ENCODE measurements at places on chromosomes 6 and 20.

DNA sequence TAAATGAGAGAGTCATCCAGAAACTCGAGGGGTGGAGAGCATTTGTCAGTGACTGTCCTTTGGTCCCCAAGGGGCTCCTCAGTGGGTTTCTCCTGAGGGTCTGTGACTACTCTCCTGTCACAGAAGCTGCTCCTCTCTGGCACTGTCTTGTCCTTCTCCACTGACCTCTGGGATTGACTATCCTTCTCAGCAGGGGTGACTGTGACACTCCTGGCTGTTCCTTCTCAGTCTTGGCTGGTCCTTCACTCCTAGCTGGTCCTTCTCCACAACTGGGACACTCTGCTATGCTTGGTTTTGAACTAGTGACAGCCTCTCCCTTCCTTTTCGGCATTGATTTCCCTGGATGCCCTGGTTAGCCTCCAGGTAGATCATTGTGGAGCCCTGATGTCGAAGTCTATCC lies 33.5 kb downstream of the DYNLT1 start:
- no peak for DNase-seq

DNA sequence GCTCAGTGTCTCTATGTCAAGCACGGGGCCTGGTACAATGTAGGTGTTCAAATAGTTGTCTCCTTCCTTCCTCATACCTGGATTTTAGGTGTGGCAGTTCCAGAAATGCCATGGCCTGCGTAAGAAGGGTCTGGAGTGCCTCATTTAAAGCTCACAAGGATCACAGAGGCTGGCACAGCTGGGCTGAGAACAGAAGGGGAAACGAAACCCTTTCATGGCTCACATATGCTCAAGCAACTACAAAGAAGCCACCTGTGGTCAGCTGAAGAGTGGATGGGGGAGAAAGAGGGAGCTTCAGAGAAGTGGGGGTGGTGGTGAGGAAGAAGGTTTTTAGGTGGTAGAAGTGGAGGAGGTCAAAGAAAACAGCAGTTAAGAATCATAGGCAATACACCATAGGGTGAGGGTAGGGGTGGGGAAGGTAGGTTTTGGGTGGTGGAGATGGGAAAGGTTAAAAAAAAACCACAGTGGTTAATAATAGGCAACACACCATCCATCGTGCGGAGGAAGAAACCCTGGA lies 17.0 kb upstream of the TOP1 start:
- DNase-seq, result no peak

DNA sequence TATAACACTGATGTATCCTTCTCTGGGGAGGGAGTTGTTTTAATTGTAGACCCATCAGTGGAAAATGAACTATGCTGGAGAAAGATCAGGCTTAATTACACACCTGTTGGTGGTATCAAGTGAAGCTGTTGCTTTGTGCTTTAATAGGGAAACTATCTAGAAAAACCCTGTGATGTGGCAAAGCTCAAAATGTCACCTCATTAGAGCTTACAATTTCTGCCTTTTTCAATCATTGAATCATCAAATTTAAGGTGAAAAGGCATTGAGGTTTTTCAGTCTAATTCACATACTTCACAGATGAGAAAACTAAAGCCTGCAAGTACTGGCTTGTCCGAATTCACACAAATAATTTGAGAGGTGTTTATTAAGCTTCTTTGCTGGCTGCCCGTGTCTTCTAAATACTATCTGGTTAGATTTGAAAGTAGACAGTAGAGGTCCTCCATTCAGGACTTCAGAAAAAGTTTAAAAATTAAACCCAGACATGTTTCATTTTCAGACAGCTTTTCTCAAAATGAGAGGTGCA lies 143.3 kb upstream of the MAP3K7 start:
- no peak for DNase-seq

GRCh38 chr6:14384175-14384949 lies 266.8 kb downstream of the CD83 start:
- DNase-seq, result no peak

DNA sequence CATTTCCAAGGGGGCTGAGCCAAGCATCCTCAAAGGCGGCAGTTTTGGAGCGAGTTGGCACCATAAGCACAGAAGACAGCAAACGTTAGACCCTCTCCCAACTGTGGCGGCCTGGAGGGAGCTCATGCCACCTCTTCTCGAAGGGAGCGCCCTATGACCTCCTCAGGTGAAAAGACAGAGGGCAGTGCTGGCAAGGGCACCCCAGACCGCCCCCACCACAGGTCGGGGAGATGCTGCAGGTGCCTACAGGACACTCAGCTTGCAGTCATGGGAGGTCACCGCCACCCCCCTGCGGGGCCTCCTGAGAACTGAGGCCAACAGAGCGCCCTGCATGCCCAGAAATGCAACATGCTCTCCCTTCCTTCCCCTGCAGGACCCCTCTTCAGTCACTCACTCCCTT lies 45.1 kb upstream of the BHLHE23 start:
- no peak for DNase-seq

- no peak for DNase-seq
These were observed 12.1 kb upstream of the DDX27 start for GRCh38 chr20:49207076-49207475.

- DNase-seq, result no peak
These were observed 69.7 kb downstream of the DLL1 start for GRCh38 chr6:170221052-170221752.

DNA sequence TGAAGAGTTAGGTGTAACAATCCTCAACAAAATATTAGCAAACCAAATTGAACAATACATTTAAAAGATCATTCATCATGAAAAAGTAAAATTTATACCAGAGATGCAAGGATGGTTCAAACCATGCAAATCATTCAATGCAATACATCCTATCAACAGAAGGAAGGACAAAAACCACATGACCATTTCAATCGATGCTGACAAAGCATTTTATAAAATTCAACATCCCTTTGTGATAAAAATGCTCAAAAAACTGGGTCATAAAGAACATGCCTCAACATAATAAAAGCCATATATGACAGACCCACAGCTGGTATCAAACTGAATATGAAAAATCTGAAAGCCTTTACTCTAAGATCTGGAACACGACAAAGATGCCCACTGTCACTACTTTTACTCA lies 490.3 kb upstream of the IRAK1BP1 start:
- DNase-seq, result no peak

GRCh38 chr6:162728706-162729105 lies 932 bp downstream of the PACRG start:
- no peak for DNase-seq

GRCh38 chr20:57207251-57207650 lies 59.2 kb downstream of the BMP7 start:
- no peak for DNase-seq

GRCh38 chr20:56268536-56268935 lies 20.0 kb downstream of the MC3R start:
- DNase-seq, result no peak

DNA sequence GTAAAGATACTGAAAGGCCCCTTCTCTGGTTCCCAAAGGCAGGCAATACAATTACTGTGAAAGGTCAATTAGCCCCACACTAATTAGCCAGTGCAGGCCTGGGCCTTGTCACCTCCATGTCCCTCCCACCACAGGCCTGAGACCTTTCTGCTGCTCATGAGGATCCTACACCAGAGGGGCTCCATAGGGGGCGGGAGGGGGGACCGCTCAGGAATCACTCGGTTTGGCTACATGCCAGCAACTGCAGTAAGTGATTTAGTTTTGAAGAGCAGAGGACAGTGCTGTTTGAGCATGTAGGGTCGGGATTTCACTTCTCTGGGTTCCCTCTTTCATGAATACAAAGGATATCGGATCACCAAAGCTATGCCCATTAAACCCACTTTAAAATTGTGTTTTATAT lies 455.6 kb downstream of the PRKN start:
- no peak for DNase-seq

DNA sequence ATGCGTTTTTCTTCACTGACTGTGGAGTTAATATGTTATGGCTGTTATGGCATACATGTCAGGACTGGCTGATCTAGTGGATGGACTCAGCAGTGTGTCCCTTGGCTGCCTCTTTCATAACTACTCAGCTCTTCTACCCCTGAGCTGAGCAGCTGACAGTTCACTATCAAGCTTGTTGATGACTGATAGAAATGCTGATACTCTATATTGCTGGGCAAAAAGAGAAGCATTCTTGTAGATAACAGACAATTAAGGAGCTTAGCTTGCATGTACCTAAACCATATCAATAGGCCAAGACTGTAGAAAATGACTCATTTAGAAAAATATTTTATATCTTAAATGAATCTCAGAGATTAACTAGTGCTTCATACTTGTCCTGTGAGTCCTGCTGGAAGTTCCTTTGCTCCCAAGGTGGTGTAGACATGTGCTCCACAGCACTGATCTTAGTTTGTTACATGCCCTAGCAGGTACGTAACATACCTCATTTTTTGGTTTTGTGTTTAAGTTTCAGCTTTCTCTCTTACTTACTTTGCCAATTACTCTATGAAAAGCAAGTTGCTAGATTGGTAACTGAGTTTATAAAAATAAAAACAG lies 236.9 kb downstream of the GMDS start:
- DNase-seq, result no peak

DNA sequence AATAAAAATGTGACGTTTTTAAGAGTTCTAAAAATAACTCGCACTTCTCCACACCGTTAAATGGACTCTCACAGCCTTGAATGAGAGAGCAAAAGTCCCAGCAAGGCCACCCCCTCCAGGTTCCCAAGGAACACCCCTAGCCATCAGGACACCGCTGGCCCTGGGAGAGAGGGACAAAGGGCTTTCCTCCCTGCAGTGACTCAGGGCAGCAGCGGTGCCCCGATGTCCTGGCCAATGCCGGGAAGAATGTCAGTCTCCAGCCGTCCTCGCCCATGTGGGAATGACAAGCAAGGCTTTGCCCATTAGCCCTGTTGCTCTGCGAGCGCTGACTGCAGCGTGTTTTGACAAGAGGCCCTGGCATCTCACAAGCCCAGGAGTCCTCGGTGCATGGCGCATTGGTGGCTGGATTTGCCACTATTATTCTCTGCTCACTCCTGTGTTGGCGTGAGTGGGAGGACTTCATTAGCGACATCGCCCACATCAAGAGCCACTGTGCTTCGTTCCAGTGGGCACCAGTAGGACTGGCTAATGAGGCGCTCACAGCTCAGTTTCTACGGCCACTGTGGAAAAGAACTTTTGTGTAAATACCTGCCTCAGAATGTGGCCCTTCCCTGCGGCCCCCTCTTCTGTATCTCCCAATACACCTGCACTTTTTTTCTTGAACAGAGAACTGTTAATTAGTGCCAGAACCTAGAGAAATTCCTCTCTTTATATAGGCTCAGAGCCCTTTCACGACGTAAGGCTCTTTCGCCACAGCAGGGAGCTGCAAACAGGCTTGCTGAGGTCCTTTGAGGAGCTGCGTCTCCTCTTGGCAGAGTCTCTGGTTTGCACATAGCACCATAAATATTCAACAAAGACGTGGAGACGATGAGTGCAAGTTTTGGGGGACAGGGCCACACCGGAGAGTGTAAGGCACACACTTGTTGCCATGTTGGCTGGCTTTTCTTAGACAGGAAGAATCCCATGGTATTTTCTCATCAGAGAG lies 336.6 kb downstream of the TAF4 start:
- DNase-seq, result no peak

- peak; percentile 6 for DNase-seq
These were observed 47.4 kb downstream of the TRMT11 start for GRCh38 chr6:126033696-126034095.

DNA sequence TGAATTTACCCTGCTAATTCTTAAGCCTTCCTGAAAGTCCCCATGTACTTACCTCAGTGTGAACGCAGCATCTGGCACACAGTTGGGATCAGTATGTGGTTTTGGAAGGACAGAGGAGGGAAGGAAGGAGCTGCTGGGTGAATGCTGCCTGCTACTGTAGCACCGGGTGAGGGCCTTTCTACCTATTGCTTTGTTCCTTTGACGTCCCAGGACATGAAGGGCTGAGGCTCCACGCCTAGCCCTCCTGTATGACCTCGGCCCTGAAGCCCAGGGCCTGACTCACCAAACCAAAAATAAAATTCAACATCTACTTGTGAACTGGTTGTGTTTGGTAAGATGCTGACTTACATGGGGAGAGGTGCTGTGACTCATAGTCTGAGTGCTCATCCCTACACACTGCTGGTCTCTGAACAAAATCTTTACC lies 51.1 kb downstream of the ARID1B start:
- DNase-seq, result peak; percentile 40

GRCh38 chr20:19992996-19993908 lies 23.9 kb upstream of the NAA20 start:
- peak; percentile 42 for DNase-seq

- DNase-seq, result no peak
These were observed 123.3 kb upstream of the SLC2A12 start for GRCh38 chr6:134175532-134176263.

DNA sequence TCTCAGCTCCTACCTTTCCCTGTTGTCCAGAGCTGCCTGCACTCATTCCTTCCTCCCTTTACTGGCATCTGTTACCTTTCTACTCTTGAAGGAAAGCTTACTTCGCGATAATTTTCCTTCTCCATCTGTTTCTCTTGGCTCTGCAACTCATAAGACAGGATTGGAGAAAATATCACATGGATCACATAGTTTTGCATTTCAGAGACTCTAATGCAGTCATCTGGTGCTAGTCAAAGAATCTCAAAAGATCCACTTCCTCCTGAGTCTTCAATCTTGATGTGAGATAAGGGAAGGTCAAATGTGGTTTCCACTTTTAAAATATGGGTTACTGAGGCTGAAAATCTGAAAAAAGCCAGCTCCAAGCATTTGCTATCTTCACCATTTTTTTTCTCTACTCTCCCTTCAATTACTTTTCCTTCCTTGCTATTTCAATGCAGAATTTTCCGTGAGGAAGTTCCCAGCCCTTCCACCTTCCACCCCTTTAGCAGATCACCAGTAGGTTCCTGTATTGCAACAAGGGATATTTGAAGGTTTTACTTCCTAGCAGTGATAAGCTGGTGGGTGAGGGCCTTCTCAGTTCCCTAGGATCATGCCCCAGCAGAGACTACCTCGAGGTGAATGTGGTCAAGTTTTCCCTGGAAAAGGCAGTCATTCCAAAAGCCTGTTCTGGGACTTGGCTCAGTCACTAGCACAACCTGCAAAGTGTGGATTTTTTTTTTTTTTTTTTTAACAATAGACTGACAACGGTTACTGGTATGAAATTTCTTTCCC lies 62.8 kb upstream of the LRRC1 start:
- DNase-seq, result no peak

GRCh38 chr6:113161018-113161315 lies 696.2 kb upstream of the MARCKS start:
- no peak for DNase-seq

DNA sequence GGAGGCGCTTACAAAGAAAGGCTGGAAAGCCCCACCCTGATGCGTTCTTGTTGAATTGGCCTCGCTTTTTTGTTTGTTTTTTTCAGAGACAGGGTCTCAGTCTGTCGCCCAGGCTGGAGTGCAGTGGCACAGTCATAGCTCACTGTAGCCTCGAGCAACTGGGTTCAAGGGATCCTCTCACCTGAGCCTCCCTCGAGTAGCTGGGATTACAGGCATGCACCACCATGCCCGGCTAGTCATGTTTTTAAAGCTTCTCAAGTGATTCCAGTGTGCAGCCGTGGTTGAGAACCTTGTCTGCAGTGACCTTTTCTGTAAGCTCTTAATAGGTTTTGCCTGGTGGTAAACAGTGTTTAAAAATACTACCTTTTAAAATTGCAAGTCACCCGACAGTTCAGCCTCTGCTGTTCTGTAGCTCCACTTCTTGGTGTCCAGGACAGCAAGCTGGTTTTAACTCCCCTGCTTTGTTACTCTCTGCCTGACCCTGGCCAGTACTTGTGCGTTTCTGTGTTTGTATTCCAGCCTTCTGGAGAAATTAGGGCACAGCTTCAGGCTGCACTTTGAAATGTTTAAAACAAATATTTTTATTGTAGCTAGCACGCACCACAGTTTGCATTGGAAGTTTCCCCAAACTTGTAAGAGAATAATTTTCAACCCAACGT lies 54.4 kb downstream of the KDM1B start:
- DNase-seq, result no peak
